NCI-H446 (cell line): ENCODE measurements at places on chromosomes 2 and 18.

DNA sequence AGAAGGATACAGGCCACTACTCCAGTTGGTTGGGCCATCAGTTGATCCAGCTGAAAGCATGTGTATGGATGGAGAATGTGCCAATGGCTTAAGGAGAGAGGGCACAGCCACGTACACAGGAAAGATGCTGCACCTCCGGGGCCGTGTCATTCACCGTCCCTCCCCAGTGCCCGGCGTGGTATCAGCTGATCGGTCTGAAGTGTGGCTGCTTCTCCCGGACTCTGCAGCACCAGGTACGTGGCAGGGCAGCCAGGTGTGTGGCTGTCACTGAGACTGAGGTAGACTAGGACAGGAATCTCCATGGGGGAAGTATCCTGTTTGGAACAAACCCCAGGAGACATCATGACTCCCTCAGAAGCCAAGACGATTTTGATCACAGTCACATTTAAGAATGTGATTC is 4.2 kb upstream of the ERFE start:
- no peak for DNase-seq

DNA sequence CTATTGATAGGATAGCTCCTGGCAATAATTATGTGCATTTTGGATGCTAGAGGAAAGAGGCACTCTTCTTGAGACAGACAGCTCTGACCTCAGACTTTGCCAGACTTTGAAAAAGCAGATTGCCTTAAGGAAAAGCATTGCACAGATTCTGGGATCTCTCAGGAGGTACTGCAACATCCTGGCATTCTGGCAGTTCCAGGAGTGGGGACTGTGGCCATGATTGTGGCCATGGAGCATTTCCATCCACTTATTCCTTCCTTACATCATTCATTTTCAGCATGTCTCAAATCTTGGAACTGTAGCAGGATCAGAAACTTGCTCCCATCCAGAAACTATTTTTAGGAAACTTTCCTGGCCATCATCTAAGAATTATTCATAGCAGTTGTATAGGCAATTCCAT is 144.9 kb upstream of the FOSL2 start:
- no peak for DNase-seq

GRCh38 chr2:43196768-43197587 is 29.4 kb downstream of the ZFP36L2 start:
- no peak for DNase-seq

GRCh38 chr2:126658319-126658904 is 2.5 kb downstream of the GYPC start:
- no peak for DNase-seq

DNA sequence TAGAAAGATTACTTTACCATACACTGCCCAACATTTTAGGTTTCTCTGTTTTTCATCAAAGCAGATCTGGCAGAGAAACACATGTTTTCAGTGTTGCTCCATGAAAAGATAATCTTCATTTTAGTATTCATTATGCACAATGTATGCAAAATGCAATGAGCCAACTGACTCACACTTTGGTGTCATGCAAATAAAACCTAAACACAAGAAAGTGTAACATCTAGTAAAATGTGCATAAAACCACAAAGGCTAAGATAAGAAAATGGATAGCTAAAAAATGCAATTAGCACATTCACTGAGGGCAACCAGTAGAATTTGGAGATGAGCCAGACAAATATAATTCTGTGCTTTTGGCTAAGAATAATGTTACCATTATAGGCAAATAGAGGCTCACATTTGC is 203.5 kb upstream of the UBE2E3 start:
- peak; percentile 48 for DNase-seq

GRCh38 chr2:25362049-25362433 is 20.3 kb upstream of the DNMT3A start:
- DNase-seq, result no peak

DNA sequence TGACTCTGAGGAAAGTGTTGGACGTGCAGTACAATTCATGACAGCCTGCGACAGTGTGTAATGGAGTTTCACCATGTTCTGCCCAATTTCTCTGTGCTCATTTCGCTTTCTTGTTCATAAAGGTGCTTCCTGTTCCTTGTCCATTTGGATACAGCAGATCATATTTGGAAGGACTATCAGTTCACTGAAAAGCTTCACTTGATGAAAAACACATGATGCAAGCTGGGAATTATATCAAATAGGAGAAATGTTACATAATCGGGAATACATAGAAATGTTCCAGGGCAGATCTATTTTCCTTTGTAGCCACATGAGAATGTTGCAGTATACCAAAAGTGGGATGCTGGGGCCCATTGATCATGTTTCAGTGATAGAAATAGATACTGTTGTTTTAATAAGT is 266.3 kb upstream of the SLC14A2 start:
- no peak for DNase-seq

DNA sequence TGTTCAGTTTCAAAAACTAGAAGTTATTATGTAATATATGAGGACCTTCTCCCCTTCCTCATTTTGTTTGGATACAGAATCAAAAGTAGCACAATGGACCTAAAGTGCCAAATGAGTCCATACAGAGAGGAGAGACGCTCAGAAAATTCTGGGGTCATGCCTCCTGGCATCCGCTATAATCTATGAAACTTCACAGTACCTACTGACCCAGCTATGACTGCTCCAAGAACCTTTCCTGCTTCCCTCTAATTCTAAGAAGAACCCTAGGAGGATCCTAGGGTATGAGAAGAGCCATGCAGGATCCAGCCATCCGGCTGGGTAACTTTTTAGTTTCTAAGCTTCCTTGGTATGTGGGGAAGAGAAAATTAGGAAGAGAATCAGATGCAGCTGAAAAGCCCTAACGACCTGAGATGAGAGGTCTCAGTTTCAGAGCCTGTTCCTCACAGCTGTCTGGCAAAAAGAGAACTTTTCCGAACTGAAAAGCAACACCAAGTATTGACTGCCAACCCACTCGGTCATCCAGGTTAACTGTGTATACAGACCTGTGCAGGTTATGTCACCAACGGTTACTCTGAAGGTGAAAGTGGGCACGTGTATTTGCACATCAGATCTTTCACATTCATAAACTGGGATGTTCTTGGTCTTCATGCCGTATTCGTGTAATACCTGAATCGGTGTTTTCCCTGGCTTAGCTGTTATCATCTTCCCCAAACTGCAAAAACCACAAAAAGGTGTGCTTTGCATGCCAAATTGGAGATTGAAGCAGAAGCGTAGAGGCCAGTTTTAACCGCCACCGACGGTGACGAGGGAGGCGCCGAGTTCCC is 1.1 kb downstream of the PRKRA start:
- no peak for DNase-seq

GRCh38 chr18:1825296-1825695 is 746.0 kb downstream of the METTL4 start:
- no peak for DNase-seq
